ENCODE measurements at places on chromosomes 1 and 21.

- no peak for DNase-seq
These were observed 59.7 kb downstream of the MATN1 start for GRCh38 chr1:30663596-30664091.

DNA sequence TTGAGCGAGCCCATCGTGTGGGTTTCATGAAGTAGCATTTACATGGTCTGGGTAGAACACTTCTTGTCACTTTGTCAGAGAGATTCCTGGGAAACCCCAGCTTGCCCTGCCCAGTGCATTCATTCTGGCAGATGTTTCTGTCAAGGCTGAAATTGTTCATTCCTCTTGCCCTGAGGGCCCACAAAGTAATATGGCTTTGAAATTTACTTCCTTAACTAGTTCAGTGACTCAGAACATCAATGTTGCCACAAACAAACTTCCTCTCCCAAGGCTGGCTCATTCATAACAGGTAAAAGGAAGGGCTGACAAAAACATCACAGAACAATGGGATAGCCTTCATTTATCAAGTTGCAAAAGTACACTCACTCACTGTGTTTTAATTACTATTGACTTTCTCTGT, 5.0 kb upstream of the KIAA0040 start:
- DNase-seq = no peak

- DNase-seq = no peak
These were observed 104.7 kb downstream of the JAK1 start for GRCh38 chr1:64861611-64862010.

GRCh38 chr21:40595806-40596205, 251.2 kb downstream of the DSCAM start:
- DNase-seq = no peak

DNA sequence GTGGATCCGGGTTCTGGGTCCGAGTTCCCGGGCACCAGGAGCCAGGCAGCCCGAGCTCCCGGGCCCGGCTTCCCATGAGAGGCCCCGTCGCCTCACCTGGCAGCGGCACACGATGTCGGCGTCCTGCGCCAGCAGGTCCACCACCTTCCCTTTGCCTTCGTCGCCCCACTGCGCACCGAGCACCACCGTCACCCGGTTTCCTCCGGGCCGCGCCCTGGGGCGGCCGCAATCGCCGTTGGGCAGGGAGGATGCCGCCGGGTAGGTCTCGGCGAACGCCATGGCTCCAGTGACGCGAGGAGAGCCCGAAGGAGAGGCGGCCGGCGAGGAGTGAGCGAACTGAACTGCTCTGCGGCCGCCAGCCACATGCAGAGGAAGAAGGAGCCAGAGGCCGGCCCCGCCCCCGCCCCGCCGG, at the start of gene ADSS2:
Gene ADSS2 (minus strand): TSS at position 371 of the 412 bp plus-strand sequence. CDS start 92 bp downstream, at position 279.
- no peak for DNase-seq

GRCh38 chr1:114209971-114210370, 56.3 kb upstream of the SYT6 start:
- DNase-seq = no peak

DNA sequence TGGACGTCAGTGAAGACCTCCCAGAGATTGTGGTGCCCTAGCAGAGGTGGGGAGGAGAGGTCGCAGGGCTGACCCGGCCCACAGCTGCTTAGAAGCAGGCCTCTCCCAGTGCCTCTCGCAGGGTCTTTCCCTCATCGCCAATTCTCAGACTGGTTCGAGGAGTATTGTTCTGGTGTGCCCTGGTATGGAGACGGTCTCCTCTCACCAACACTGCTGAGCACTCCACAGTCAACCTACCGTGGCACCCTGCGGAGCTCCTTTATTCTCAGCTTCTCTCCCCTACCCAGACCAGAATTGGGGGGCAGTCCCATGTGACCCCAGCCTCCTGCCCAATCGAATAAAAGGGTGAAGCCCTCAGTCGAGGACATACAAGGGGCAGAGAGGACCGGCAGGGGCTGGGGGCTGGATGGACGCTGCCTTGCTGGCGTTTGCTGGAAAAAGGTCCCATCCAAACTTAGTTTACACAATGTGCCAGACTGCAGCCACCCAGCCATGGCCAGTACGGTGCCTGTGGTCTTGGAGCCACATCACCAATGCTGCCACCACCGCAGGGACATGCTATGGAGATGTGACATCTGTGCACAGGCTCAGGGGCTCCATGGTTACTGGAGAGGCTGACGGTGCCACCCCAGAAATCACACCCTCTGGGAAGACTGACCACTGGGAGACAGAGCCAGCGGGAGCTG, 80.8 kb downstream of the STUM start:
- no peak for DNase-seq

Data from stimulated activated CD4-positive, alpha-beta T cell treated with anti-CD3 and anti-CD28 coated beads, Interleukin-12 subunit alpha, Interleukin-12 subunit beta, amount 100 ng/mL, for 24 hours (primary cell).